GM23248 (cell line): ENCODE measurements at places on chromosomes 5 and 9. TPM values are rescaled to one million over a fixed set of nuclear protein-coding genes. Genes with fewer than 3 reads are reported as not detected.
A peak's percentile ranks its signal among the peaks of the same experiment; 100 is the strongest.

GRCh38 chr5:137192293-137192743, 306.8 kb downstream of the SPOCK1 start:
- peak; percentile 78 for DNase-seq

Gene NFIB
- 3.4 and 5.3 TPM in 2 replicates for total RNA-seq

Gene SPEF2
- total RNA-seq: 3.3 and 5.3 TPM in 2 replicates

- peak; percentile 47 for DNase-seq
Observed at GRCh38 chr5:36685631-36686288, 79.4 kb downstream of the SLC1A3 start.

Gene NSG2
- total RNA-seq: not detected in 2 replicates

GRCh38 chr5:135333732-135334515, 65.1 kb downstream of the MACROH2A1 start:
- peak; percentile 51 for DNase-seq

DNA sequence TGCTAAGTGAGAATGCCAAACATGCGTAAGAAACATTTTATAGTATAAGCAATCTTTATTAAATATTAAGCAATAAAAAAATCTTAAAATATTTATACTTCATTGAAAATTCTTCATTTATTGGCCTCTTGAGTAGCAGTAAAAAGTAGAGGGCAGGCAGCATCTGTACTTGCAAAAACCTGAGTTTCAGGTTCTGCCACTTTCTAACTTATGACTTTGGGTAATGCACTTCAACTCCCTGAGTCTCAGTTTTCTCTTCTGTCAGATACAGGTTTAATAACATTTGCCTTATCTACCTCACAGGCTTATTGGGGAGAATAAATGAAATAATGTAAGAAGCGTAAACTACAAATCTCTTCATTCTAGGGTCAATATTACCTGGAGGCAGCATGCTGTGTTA, 19.8 kb upstream of the MCTP1 start:
- DNase-seq: no peak

Gene C9orf50
- 0.32 TPM in 1 of 2 replicates, not detected in the other for total RNA-seq
